ENCODE measurements at places on chromosomes 2 and 18.

GRCh38 chr2:159968279-159968900, 94.0 kb downstream of the PLA2R1 start:
- no peak overlapping the region for H3K4me3 ChIP-seq
- no peaks in the 10 kb centered on the region for H3K4me1 ChIP-seq
- no peaks in the 10 kb centered on the region for H3K27me3 ChIP-seq
- no peak for DNase-seq

GRCh38 chr2:217430916-217431576, 571.2 kb upstream of the TNP1 start:
- DNase-seq, result no peak
- H3K27me3 ChIP-seq, result no peaks in the 10 kb centered on the region
- no peaks in the 10 kb centered on the region for H3K36me3 ChIP-seq
- H3K27ac ChIP-seq, result peak overlapping the region; percentile 66

GRCh38 chr2:165635532-165635931, 158.5 kb downstream of the GALNT3 start:
- no peak overlapping the region for H3K27ac ChIP-seq
- no peak overlapping the region for H3K4me3 ChIP-seq
- H3K4me1 ChIP-seq, result peaks cover 3% of the 10 kb centered on the region

DNA sequence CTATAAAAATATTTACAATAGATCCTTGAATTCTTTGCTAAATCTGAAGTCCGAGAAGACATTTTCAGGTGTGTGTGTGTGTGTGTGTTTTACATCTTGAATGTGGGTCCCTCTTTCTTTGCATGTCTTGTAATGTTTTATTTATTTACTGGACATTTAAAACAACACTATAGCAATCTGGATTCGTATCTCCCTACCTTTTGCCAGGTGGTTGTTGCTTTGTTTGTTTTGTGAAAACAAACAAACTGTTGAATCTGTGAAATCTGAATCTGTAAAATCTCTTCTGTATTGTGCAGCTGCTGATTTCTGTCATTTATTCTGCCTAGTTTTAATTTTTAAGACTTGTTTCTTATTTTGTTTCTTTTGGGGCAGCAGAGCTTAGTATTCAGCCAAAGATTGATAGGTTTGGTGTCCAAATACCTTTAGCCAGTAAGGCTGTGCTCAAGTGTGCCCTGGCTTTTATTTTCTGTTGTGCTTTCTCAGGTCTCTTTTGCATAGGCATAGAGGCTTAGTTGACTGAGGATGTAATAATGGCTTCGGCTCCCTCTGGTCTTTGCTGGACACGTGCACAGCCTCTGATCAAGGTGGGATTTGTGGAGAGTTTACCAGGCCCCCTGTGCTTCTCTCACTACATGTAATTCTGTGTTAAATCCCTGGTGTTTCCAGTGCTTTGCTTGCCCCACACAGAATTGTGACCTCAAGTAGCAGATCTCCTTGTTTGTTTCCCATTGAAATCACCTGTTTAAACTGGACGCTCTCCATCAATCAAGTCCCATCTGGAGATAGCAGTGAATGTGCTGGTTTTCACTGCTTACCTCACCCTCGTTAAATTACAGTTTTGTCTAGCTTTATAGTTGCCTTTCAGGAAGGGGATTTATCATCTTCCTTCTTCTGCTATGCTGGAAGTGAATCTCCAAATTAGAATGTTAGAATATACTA, 71.1 kb downstream of the BIRC6 start:
- peaks cover 6% of the 10 kb centered on the region for H3K4me1 ChIP-seq
- H3K27ac ChIP-seq, result no peak overlapping the region
- no peak for DNase-seq
- H3K36me3 ChIP-seq, result peaks cover 31% of the 10 kb centered on the region
- no peak overlapping the region for H3K4me3 ChIP-seq

- no peak for DNase-seq
- no peak overlapping the region for H3K27ac ChIP-seq
- H3K36me3 ChIP-seq, result no peaks in the 10 kb centered on the region
- no peaks in the 10 kb centered on the region for H3K27me3 ChIP-seq
- no peak overlapping the region for H3K4me3 ChIP-seq
These were observed 44.2 kb upstream of the PXDN start for GRCh38 chr2:1788478-1788959.

DNA sequence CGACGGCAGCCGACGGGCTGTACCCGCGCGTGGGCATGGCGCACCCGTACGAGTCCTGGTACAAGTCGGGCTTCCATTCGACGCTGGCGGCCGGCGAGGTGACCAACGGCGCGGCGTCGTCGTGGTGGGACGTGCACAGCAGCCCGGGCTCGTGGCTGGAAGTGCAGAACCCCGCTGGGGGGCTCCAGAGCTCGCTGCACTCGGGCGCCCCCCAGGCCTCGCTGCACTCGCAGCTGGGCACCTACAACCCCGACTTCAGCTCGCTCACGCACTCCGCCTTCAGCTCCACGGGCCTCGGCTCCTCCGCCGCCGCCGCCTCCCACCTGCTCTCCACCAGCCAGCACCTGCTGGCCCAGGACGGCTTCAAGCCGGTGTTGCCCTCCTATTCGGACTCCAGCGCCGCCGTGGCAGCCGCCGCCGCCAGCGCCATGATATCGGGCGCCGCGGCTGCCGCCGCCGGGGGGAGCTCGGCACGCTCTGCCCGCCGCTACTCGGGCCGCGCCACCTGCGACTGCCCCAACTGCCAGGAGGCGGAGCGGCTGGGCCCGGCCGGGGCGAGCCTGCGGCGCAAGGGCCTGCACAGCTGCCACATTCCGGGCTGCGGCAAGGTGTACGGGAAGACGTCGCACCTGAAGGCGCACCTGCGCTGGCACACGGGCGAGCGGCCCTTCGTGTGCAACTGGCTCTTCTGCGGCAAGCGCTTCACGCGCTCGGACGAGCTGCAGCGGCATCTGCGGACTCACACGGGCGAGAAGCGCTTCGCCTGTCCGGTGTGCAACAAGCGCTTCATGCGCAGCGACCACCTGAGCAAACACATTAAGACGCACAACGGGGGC, 2.0 kb downstream of the SP9 start:
- H3K27me3 ChIP-seq, result peaks cover 100% of the 10 kb centered on the region
- H3K27ac ChIP-seq, result no peak overlapping the region
- H3K4me1 ChIP-seq, result peaks cover 80% of the 10 kb centered on the region

- no peak overlapping the region for H3K4me3 ChIP-seq
- H3K27me3 ChIP-seq, result no peaks in the 10 kb centered on the region
- H3K36me3 ChIP-seq, result no peaks in the 10 kb centered on the region
- no peak overlapping the region for H3K27ac ChIP-seq
- no peaks in the 10 kb centered on the region for H3K4me1 ChIP-seq
These were observed 284.6 kb upstream of the LRP1B start for GRCh38 chr2:142415461-142415860.

DNA sequence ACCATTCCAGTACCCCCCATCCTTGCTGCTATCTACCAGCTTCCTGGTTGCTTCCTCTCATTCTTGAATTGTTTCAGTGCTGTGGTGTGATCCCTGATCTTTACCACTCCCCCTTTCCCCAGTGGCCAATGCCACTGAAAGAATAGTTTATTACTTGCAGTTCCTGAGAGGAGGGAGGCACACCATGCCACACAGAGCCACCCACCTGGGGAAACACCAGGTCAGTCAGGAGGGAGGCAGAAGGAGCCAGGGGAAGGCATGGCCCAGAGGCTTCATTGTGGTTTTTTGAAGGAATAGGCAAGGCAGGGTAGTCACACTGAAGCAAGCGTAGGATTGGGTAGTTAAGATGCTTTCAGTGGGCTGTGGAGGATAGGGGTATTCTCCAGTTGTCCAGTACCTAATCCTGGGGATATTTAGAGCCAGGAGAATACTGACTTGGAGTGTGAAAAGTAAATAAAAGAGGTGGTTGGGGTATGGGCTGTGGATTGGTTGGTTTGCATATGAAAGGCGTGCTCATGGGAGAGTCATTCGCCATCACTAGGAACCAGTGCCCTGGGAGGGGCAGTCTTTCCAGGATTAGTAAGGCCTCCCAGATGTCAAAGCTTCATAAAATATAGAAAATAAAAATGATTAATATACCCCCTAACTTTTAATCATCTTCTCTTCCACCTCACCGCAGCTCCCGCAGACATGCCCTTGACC, 6.7 kb upstream of the TMEM177 start:
- no peaks in the 10 kb centered on the region for H3K36me3 ChIP-seq
- no peaks in the 10 kb centered on the region for H3K27me3 ChIP-seq
- H3K4me1 ChIP-seq, result no peaks in the 10 kb centered on the region

- H3K4me1 ChIP-seq, result no peaks in the 10 kb centered on the region
- no peak overlapping the region for H3K4me3 ChIP-seq
- no peak for DNase-seq
- H3K27ac ChIP-seq, result no peak overlapping the region
These were observed 7.5 kb upstream of the TUBA4A start for GRCh38 chr2:219261024-219261855.

DNA sequence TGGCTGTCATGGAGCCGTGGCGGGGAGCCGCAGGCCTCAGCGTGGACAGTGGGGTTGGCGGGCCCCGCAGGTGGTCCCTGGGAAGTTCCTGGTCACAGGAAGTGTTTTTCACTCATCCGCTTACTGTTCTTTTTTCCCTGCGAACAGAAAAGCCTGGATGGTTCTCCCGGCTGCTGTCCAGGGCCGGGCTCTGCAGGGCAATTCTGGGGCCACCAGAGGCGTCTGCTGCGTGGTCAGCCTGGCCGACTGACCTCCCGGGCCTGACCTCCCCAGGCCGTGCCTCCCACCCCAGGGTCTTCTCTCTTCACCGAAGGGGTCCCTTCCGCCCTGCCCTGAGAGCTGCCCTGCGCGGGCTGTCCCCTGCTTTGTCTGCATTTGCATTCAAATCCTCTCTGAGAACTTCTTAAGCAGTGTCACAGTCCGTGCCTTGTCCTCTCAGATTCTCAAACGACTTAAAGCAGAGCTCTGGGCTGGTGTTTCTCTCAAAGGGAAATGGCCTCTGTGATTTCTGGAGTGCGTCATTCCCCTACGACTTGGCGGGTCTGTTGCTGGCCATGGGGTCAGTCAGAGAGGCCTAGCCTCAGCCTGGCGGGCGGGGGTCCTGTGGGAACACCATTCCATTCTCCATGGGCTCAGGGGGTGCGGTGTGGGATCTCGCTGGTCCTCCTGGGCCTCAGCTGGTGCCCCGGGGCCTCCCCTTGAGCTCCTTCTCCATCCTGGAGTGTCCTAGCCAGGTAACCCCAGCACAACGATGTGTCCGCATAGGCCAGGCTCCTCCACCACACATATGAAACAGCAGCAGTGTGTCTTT, 38.3 kb downstream of the KLHL29 start:
- peak overlapping the region; percentile 6 for H3K27ac ChIP-seq
- H3K27me3 ChIP-seq, result no peaks in the 10 kb centered on the region
- H3K4me1 ChIP-seq, result peaks cover 32% of the 10 kb centered on the region
- no peak for DNase-seq
- no peak overlapping the region for H3K4me3 ChIP-seq
- no peaks in the 10 kb centered on the region for H3K36me3 ChIP-seq

DNA sequence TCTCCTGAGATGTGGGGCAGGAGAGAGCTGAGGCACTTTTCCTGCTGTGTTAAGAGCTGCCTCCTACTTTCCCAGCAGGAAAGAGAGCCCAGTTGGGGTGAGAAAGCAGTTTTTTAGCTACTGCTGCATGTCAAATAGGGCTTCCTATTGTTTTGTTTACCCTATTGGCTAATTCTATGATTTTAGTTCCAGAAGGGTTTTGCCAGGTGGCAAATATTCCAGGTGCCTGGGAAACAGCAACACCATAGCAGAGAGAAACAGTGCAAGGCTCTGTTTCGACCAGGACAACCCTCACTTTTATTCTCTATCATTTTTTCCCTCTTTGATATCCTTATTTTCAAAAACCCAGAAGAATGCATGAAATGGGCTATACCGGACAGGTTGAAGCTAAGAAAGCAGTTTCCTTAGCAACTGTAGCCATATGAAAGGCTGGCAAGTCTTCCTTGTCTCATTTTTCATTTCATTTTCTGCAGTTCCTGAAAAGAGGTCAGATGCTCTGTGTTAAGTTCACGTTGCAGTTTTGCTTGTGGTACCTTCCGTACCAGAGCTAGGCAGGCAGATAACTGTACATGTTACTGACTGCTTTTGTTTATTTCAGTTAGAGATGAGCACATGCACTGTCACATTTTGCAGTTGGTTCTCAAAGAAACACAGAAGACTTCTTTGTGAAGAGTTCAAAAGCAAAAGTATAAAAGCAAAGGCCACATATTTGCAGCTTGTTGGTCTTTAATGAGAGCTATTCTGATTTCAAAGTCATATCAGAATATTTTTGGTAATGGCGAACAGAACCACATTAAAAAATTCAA, 84.8 kb downstream of the AQP4 start:
- H3K4me1 ChIP-seq, result no peaks in the 10 kb centered on the region
- no peaks in the 10 kb centered on the region for H3K36me3 ChIP-seq
- peaks cover 14% of the 10 kb centered on the region for H3K27me3 ChIP-seq
- DNase-seq, result no peak

- no peaks in the 10 kb centered on the region for H3K27me3 ChIP-seq
- H3K4me1 ChIP-seq, result no peaks in the 10 kb centered on the region
These were observed 70.2 kb upstream of the GALNT3 start for GRCh38 chr2:165864296-165864695.

DNA sequence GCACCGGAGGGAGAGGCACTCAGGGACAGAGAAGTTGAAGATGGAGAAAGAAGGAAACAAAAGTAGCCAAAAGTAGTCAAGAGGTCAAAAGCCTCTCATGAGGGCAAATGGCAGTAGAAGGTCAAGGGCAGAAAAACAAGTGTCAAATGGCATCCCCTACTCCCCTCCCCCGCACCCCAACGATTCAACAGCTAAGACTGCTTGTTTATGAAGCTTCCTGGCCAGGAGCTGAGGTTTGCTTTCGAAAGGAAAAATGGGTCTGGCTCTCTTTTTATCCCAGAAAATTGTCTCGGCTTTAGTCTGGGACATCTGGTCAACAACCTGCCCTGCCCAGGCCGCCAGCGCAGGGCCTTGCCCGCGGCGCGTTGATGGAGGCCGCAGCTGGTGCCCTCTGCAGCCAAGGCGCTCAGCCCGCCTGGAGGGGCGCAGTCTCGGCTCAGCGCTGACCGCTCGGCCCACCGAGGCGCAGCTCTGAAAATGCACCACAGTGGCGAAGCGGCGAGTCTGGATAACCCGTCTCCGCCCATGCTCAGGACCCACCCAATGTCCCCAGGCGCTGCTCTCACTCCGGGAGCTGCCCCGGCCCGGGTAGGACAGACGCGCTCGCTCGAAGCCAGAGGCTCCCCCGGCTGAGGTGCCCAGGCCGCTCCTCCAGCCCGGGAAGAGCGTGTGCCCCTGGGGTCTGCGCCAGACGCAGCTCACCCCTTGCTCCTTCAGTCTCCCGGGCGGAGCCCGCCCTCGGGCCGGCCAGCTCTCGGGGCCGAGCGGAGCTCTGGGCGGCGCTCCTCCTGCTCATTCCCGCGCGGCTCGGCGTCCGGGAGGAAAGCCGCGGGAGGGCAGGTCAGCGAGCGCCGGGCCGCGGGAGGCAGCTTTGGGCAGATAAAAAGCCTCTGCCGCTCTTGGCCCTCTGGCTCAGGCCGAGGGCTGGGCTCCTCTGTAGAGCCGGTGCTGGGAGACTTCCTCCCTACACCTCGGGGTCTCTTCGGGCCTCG, 1.8 kb upstream of the TBR1 start:
- H3K36me3 ChIP-seq, result no peaks in the 10 kb centered on the region
- no peak overlapping the region for H3K27ac ChIP-seq
- no peak for DNase-seq
- peaks cover 20% of the 10 kb centered on the region for H3K4me1 ChIP-seq

GRCh38 chr18:50639711-50640110, 79.8 kb downstream of the MAPK4 start:
- no peak overlapping the region for H3K4me3 ChIP-seq
- H3K4me1 ChIP-seq, result no peaks in the 10 kb centered on the region
- H3K27ac ChIP-seq, result no peak overlapping the region
- no peaks in the 10 kb centered on the region for H3K36me3 ChIP-seq
- DNase-seq, result no peak
- no peaks in the 10 kb centered on the region for H3K27me3 ChIP-seq
